RPMI8226 (cell line): ENCODE measurements at places on chromosomes 6 and 20.

GRCh38 chr6:16243055-16243454 is 4.7 kb downstream of the GMPR start:
- no peak for DNase-seq

DNA sequence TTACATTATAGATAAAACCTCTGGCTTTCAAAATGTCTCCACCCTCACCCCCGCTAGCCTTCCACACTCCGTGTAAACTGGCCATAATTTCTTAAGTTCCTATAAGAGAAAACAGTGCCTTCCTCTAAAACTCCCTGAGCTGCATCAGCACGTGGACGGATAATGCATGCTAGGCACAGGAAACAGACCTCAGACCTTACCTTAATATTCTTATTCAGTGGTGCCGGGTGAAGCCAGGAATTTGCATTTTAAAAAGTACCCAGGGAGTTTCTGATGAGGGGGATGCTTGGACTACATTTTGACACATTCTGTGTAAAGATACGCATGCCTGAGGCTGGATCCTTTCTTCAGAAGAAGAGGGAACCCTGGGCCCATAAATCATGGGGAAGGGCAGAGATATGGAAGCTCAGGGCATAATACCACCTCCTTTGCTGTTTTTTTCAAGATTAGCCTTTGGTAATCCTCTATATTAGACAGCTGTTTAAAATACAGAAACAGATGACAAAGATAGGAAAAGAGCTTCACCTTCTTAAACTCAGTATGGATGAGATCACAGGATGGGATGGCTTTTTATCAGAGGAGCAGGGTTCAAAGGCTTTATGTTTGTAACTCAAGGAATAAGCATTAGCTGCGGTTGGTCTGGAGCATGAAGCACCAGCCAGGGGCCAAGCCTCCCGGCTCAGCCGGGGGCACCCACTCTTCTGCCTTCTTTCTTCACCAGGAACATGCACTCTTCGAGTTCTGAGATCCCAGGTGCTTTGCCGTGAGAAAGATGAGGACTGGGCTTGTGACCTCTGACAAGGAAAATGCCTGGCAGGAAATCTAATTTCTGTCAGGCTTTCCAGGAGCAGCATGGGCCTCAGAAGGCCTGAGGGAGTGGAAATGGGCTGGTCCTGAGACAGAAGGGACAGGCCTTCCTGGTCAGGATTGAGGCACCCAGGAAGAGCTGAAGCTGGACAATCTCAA is 218.1 kb upstream of the SOX4 start:
- DNase-seq = no peak

GRCh38 chr20:40669692-40670091 is 19.3 kb downstream of the MAFB start:
- no peak for DNase-seq

DNA sequence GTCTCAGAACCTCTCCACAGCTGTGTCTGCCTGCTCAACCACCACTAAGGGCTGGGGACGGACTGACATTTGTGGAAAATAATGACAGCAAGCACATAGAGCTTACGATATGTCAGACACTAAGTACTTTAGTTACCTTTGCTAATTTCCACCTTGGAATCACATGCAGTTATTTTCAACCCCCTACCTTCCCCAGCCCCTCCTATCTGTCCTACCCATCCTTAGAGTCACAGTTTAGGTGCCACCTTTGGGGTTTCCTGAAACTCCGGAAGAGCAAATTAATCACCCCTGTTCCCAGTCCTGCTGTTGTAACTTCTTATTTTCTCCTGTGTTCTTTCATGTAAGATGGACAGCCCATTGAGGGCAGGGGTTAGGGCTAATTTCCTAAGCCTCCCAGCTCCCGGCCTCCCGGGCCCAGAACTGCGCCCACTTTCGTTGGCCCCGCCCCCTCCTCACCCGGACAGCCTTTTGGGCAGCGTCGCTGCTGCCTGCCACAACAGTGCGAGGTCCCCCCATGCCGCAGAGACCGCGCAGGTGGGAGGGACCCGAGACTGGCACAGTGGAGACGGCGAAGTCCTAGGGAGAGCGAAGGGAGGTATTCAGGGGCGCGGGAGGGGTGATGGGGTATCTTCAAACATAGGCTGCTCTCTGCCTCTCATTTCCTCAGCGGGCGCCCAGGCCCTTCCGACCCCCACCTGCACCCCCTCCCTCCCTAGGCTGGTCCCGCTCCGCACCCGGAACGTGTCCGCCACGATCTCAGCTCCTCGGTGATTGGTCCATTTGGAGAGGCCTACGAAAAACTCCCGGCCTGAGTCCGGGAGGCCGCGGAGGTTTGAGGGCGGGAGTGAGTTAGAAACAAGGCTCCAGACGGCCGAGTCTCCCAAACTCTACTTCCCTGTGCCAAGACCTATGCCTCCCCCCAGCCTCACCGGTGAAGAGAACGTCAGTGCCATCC is 1.1 kb downstream of the DDAH2 start:
- no peak for DNase-seq

- no peak for DNase-seq
These were observed 1226.8 kb upstream of the MAP3K7 start for GRCh38 chr6:91813641-91814040.

DNA sequence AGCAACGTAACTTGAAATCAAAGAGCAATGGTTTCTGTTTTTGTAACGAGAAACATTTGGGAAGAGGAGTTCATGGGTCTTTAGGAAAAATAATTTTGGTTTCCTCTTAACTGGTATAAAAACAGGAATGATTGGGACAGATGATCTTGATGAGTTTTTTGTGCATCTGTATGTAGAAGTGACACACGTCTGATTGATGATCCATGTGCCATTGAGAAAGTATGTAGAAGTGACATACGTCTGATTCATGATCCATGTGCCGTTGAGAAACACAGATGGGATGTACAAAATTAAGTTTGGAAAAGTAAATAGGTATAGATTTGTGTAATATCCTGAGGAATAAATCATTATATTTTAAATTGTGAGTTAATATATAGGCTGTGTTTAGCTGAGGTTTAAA is 2.1 kb downstream of the KIAA1586 start:
- no peak for DNase-seq

DNA sequence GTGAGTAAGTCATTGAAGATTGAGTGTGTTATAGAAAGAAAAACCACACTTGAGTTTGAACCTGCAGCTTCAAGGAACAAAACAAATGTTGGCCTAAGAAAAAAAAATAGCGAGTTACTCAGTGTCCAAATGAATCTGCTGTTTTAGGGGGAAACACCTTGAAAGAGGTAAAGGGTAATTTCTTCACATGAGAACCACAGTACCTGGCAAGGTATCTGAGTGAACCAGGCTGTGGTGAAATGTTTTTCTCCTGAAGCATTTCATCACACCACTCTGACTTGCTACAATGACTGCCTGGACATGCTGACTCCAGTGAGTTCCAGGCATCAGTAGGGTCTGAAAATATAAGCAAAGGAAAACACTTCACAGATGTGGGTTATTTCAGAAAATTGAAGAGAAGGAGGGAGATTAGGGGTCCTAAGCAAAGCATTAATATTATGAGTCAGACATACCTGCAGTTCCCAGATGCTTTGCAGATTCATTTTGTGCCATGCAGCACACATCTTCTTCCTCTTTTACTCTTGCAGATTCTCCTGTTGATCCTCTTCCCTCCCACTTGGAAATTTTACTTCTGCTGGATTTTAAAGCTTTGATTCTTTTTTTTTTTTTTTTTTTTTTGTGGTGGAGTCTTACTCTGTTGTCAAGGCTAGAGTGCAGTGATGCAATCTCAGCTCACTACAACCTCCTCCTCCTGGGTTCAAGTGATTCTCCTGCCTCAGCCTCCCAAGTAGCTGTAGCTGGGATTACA is 206.2 kb upstream of the SGK1 start:
- DNase-seq = no peak

GRCh38 chr6:106097411-106098231 is 11.5 kb downstream of the PRDM1 start:
- DNase-seq = peak; percentile 67

DNA sequence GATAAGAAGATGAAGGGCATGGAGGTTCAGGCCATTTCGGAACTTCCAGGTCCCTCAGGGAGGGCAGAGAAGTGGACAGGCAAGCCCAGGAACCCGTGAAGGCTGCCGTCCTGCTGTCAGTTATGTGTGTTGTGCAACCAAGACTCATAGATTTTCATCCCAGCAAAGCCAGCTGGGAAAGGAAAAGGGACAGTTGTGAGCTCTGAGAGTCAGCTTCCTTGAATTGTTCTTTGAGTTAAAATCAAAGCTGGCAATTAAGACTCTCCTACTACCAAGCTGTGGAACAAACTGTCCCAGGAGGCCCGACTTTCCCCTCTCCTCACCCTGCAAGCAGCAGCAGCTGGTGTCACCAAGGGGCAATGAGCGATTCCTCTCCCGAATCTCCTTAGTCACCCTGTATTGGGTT is 46.3 kb upstream of the IYD start:
- DNase-seq = no peak

DNA sequence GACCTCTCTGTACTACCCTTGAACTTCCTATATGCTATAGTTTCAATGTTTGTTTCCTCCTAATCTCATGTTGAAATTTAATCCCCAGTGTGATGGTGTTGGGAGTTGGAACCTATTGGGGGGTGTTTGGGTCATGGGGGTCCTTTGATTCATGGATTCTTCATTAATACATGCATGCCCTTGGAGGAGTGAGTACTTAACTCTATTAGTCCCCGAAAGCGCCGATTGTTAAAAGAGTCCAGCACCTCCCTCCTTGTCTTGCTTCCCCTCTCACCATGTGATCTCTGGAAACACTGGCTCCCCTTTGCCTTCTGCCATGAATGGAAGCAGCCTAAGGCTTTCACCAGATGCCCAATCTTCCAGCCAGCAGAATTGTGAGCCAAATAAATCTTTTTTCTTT is 31.7 kb downstream of the NCR2 start:
- DNase-seq = no peak

GRCh38 chr6:157496534-157497095 is 115.6 kb downstream of the ZDHHC14 start:
- DNase-seq = no peak

GRCh38 chr6:167668019-167668753 is 158.5 kb upstream of the AFDN start:
- DNase-seq = no peak

DNA sequence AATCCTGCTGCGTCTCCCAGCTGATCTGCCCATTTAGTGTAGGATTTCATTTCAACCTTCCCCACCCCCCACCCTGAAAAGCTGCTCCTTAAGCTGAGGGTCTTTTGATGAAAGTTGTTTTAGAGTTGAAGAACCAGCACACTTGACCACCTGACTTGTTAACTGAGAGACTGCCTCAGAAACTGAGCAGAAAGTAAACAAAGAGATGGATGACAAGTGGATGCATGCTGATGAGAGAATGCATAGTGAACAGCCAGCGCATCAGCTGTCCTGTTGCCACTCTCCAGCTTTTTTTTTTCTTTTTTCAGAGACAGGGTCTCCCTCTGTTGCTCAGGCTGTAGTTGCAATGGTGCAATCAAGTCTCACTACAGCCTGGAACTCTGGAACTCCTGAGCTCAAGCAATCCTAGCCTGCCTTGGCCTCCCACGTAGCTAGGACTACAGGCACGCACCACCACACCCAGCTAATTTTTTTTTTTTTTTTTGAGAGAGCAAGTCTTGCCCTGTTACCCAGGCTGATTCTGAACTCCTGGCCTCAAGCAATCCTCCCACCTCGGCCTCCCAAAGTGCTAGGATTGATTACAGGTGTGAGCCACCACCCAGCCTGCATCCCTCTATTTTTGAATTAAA is 9.5 kb downstream of the RPL10A start:
- no peak for DNase-seq

DNA sequence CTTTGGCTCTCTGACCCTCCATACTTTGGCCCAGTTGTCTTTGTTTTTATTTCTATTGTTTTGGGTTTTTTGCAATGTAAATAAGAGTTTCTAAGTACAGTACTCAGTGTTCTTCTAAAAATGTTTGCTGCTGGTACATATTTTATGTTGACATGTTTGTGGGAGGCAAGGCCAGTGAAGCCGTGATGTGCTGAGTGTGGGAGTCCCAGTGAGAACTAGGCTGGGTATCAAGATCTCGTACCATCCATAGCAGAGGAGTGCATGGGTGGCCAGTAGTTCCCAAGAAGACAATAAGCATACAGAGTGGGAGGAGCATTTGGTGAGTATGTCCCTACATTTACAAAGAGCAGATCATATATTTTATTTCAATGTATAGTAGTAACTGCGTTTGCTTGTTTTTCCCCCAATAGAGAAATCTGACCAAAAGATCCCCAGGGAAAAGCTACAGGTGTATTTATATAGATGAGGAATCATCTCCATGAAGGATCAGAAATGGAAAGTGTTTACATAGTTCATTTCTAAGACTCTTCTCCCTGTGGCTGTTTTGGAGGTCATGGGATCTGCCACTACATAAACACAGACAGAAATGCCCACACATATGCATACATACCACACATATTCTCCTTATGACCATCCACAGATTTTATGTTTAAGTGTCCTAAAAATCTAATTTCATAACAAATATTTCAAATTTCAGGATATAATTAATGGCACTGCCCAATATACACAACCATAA is 285.9 kb downstream of the ALDH8A1 start:
- no peak for DNase-seq

DNA sequence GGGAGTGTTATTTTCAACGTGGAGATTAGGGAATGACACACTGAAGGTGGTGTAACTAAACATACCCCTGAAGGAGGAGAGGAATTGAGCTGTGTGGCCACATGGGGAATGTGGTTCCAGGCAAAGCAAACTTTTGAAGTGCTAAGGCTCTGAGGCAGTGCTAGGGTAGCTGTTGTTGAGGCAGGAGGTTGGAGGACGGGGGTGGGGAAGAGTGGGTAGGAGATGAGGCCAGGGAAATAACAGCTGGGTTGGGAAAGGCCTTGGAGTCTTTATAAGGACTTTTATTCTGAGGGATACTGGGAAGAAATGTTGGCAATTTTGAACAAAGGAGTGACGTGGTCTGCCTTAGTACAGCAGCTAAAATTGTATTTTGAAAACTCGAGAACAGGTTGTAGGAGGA is 13.0 kb downstream of the RPRD1B start:
- DNase-seq = no peak

- DNase-seq = no peak
These were observed 190.3 kb downstream of the RNF144B start for GRCh38 chr6:18577491-18577890.

GRCh38 chr6:5204376-5204775 is 56.4 kb downstream of the LYRM4 start:
- DNase-seq = no peak

DNA sequence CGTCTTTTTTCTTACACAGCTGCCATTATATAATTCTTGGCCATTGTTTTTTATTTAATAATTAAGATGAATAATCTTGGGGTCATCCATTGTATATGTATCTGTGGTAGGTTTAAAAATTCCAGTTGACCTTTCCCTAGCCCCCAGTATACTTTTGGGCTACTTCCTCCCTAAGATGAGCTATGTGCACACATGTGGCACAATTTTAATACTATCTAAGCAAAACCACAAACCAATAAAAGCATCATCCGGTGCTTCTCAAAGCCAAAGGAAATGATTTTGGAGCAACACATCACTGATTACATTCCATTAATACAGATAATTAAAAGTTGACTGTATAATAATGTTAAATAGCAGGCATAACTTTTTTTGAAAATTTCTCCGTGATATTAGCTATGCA is 161.2 kb downstream of the ATXN1 start:
- DNase-seq = no peak

- no peak for DNase-seq
These were observed 6.0 kb upstream of the SMIM28 start for GRCh38 chr6:138371720-138372119.
